Type B pancreatic cell (in vitro differentiated cells): ENCODE measurements at places on chromosomes 16 and 17. TPM values are rescaled to one million over a fixed set of nuclear protein-coding genes. Genes with fewer than 3 reads are reported as not detected.

DNA sequence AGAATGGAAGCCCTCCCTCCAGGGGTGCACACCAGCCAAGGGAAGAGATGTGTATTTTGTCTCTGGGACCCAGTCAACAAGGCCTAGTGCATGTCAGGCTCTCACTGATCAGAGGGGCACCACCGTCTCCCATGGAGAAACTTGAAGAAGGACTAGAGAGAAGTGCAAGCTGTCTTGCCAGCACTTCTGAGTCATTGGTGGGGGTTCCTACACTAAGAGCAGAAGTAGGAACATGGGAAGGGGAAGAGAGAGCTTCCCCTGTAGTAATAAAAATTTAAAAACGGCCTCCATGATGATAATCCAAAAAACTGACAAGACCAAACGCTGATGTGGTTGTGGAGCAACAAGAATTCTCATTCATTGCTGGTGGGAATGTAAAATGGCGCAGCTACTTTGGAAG is 46.3 kb downstream of the DYNLRB2 start:
- H3K4me1 ChIP-seq = no peaks in the 10 kb centered on the region
- DNase-seq = no peak
- H3K4me3 ChIP-seq = no peak overlapping the region
- no peak overlapping the region for H3K27ac ChIP-seq
- no peaks in the 10 kb centered on the region for H3K27me3 ChIP-seq
- H3K36me3 ChIP-seq = no peaks in the 10 kb centered on the region

DNA sequence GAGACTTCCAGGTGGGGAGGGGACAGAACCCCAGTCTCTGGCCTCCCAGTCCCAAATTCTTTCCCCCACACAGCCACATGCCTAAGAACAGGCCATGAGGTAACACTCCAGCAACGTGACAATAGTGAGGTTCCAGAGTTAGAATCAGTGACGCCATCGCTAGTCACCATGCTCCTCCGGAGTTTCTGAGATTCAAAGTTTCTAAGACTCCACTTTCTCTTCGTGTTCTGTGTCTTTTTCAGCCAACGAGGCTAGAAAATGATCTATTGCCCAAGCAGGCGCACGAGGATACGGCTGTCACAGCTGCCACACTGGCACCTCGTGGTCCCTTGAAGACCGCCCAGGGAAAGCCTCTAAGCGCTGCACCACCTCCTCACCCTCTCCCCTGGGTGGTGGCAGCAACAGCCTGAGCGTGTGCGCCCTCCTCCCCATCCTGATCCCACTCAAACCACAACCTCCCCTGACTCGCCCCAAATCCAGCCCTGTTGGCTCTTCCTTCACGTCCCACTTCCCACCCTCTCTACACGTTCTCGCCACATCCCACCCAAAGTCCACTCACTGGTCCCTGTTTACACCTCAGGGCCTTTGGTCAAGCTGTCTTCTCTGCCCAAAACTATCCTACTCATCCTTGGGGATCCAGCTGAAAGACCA is 1.0 kb downstream of the MCRIP1 start:
- peak overlapping the region; percentile 90 for H3K4me3 ChIP-seq
- H3K27ac ChIP-seq = peak overlapping the region; percentile 97
- no peak for DNase-seq
- H3K4me1 ChIP-seq = peaks cover 23% of the 10 kb centered on the region
- no peaks in the 10 kb centered on the region for H3K27me3 ChIP-seq

DNA sequence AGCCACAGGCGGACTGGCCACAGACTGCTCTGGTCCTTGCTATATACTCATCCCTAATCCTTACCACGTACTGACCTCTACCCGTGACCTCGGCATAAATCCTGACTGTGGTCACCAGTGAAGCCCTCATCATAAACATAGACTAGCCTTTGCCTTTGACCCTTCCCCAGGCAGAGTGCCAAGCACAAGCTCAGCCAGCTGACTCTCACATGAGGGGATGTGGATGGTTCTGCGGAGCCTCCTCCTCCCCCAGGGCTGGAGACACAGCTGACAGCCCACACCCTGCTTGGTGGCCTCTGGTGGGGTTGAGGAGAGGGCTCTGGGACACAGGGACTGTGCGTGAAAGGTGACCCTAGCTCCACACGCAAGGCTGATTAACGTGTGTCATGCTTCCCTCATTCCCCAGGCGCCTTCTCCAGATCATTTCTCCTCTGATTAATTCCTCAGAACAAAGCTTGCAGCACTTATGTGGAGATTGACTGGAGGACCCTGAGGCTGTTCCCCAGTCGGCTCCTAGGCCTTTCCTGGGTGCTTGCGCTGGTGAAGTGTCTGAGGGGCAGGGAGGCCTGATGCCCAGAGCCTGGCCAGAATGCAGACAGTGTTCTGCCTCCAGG is 241.5 kb upstream of the NLRP1 start:
- H3K27me3 ChIP-seq = peaks cover 7% of the 10 kb centered on the region
- no peak overlapping the region for H3K27ac ChIP-seq
- H3K36me3 ChIP-seq = no peaks in the 10 kb centered on the region
- H3K4me3 ChIP-seq = no peak overlapping the region
- peaks cover 10% of the 10 kb centered on the region for H3K4me1 ChIP-seq

- no peak overlapping the region for H3K4me3 ChIP-seq
- H3K36me3 ChIP-seq = peaks cover 21% of the 10 kb centered on the region
- no peaks in the 10 kb centered on the region for H3K27me3 ChIP-seq
- H3K27ac ChIP-seq = peak overlapping the region; percentile 80
- DNase-seq = no peak
- peaks cover 34% of the 10 kb centered on the region for H3K4me1 ChIP-seq
Measured at GRCh38 chr17:2194889-2195335, 108.7 kb downstream of the SMG6 start.

C16orf86 gene
- 1.5 and 2.8 TPM in 2 replicates for total RNA-seq

- H3K27me3 ChIP-seq = no peaks in the 10 kb centered on the region
- peaks cover 17% of the 10 kb centered on the region for H3K36me3 ChIP-seq
- peaks cover 58% of the 10 kb centered on the region for H3K4me1 ChIP-seq
Measured at GRCh38 chr17:48052956-48053757, 5.0 kb downstream of the NFE2L1 start.

- H3K36me3 ChIP-seq = no peaks in the 10 kb centered on the region
- no peaks in the 10 kb centered on the region for H3K27me3 ChIP-seq
- H3K4me1 ChIP-seq = no peaks in the 10 kb centered on the region
- DNase-seq = no peak
Measured at GRCh38 chr16:67790071-67790470, 16.3 kb downstream of the RANBP10 start.

DNA sequence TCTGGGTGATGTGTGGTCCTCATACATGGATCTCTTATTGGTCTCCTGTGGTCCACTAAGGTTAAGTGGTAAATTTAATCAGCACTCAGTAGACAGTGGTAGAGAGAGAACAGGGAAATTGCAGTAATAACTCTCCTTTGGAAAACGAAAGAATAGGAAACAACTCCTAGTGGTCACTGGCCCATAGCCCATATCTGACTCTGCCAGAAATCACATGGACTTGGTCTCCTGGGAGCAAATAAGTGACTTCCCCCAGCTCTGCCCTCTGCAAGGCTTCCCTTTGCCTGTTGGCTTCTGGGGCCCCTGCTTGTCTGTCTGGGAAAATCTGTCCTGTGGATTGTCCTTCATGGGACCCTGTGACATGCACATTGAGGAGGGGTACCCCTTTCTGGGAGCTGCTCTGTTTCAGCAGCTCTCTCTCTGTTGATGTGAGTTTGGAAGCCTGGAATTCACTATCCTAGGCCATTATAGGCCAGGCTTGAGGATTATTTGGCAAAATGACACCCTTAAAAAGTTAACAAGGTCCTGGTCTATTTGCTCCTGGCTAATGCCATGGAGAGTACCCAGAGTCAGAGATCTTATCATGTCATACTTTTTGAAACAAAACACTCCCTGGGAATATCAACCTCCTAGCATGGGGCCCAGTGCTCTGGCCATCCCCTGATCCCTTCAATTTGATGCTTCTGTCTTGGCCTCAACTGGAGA is 58.0 kb upstream of the HNF1B start:
- H3K27ac ChIP-seq = no peak overlapping the region
- H3K36me3 ChIP-seq = no peaks in the 10 kb centered on the region
- no peak for DNase-seq
- no peaks in the 10 kb centered on the region for H3K4me1 ChIP-seq
- H3K27me3 ChIP-seq = peaks cover 4% of the 10 kb centered on the region

GRCh38 chr17:70084476-70084875 is 9.5 kb downstream of the KCNJ16 start:
- H3K36me3 ChIP-seq = no peaks in the 10 kb centered on the region
- no peak for DNase-seq
- no peak overlapping the region for H3K27ac ChIP-seq
- H3K4me1 ChIP-seq = peaks cover 2% of the 10 kb centered on the region

NDUFAB1 gene
- 86.3 and 103 TPM in 2 replicates for total RNA-seq

GRCh38 chr17:21010705-21011596 is 31.9 kb downstream of the USP22 start:
- no peak overlapping the region for H3K27ac ChIP-seq
- H3K4me3 ChIP-seq = no peak overlapping the region
- H3K36me3 ChIP-seq = peaks cover 36% of the 10 kb centered on the region
- no peaks in the 10 kb centered on the region for H3K27me3 ChIP-seq
- no peaks in the 10 kb centered on the region for H3K4me1 ChIP-seq
- DNase-seq = no peak

DNA sequence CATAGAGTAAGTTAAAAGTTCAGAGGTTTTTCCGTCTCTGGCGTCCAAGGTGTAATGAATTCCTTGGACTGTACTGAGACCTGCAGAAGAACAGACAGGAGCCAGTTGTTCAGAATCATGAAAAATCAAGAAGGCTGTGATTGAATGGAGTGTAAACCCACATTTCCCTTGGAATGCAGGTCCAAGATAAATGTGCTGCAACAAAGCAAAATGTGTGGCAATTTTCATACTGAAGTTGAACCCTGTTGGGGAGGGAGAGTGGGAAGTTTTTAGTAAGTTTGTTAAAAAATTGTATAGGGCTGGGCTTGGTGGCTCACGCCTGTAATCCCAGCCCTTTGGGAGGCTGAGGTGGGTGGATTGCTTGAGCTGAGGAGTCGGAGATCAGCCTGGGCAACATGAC is 21.4 kb downstream of the GGNBP2 start:
- H3K4me1 ChIP-seq = no peaks in the 10 kb centered on the region
- H3K27me3 ChIP-seq = no peaks in the 10 kb centered on the region
- H3K36me3 ChIP-seq = peaks cover 26% of the 10 kb centered on the region
- H3K27ac ChIP-seq = no peak overlapping the region

GRCh38 chr17:76235883-76236282 is 4.4 kb downstream of the RNF157 start:
- peaks cover 5% of the 10 kb centered on the region for H3K27me3 ChIP-seq
- peaks cover 15% of the 10 kb centered on the region for H3K4me1 ChIP-seq
- no peak overlapping the region for H3K4me3 ChIP-seq
- no peak for DNase-seq

PIK3R5 gene
- 0.29 TPM in 2 replicates for total RNA-seq

DNA sequence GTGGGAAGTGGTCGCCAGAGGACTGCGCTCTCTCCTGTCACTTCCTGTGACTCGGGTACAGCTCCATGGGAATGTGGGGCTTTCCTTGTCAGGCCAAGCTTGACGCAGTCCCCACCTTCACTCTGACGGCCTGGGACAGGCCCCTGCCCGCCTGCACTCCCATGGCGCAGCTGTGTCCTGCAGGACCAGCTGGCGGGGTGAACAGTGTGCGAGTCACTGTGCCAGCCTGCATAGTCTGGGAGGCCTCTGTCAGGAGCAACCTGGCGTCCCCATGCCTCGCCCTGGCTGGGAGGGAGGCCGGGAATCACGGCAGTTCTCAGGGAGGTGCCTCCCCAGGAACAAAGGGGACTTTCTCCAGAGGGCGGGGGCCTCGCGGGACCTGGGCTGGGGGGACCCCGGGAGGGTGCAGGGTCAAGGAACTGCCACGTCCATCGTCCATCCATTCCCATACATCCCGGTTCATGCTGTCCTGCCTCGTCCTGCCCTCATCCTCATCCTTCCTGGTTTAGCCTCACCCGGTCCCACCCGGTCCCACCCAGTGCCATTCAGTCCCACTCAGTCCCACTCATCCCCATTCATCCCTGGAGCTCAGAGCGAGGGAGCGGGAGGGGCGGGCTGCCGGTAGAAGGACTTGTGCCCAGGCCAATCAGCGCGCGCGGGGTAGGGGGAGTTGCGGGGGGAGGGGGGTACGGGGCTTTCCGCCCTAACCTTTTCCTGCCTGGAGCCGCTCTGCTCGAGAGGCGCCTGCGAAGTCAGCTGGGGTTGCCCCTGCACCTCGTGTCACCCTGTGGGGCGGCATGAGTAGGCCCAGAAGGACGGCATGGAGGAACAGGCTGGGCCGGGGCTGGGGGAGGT is 13.4 kb downstream of the FLYWCH1 start:
- no peak for DNase-seq
- H3K4me1 ChIP-seq = peaks cover 17% of the 10 kb centered on the region
- H3K36me3 ChIP-seq = peaks cover 15% of the 10 kb centered on the region
- H3K27me3 ChIP-seq = no peaks in the 10 kb centered on the region

GABARAP gene
- 478 and 570 TPM in 2 replicates for total RNA-seq

DNA sequence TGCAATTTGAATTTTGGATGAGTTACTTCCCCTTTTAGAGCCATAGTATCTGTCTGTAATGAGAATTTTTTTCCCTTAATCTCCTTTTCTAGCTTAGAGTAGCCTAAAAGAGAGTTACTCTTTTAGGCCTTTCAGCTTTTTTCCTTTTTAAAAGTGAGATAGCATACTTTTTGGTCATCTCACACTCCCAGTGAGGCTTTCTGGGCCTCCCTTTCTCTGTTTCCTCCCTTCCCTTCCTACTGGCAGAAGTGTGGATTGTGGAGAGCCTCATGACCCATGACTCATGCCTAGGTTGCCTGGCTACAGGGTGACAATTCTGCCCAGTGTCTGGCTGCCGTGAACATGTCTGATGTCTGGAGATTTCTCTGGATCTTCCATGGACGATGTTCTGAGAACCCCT is 15.2 kb downstream of the KRT23 start:
- DNase-seq = no peak
- peaks cover 4% of the 10 kb centered on the region for H3K36me3 ChIP-seq
- H3K4me1 ChIP-seq = peaks cover 7% of the 10 kb centered on the region
- H3K27ac ChIP-seq = peak overlapping the region; percentile 91
- H3K4me3 ChIP-seq = peak overlapping the region; percentile 13

DNA sequence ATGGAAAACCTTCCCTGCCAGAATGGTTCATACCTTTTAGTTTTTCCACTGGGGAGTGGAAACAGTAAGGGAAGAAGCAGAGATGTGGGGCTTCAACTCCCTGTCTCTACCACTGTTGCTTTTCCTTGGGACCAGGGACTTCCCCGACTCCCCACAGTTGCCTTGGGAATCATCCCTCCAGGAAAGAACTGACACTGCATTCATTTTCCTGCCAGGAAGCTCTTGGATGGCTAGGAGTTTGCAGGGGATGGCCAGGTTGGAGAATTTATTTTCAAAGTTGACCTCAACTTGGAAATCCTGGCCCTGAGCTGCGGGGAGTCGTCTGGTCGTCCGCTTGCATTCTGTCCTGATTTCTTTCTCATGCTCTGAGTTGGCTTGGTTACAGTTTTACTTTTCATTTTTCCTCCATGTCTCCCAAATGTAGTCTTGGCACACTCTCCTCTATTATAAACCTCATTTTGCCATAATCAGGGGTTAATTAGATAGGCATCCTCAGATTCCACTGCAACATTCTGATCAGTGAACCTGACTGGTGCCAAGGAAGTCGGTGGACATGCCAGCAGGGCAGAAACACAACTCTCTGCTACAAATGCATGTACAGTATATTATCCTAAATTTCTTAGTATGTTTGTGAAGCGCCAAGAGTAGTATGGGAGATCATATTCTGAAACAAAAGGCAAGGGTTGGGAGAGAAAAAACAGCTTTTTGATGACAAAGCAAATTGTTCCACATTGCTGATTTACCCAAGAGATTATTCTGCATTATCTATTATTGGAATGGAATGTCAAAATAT is 220.5 kb upstream of the XYLT1 start:
- H3K36me3 ChIP-seq = no peaks in the 10 kb centered on the region
- H3K4me3 ChIP-seq = no peak overlapping the region
- no peak for DNase-seq
- H3K27ac ChIP-seq = no peak overlapping the region
- peaks cover 9% of the 10 kb centered on the region for H3K27me3 ChIP-seq
